Vagina (tissue), 2 donors: ENCODE measurements at places on chromosomes 13 and 19.
A peak's percentile ranks its signal among the peaks of the same experiment; 100 is the strongest.

GRCh38 chr19:39154629-39155100 is 29.1 kb downstream of the PAK4 start:
- no peak for DNase-seq

- no peak for DNase-seq
Measured at GRCh38 chr19:57719424-57719823, 8.0 kb downstream of the ZNF671 start.

DNA sequence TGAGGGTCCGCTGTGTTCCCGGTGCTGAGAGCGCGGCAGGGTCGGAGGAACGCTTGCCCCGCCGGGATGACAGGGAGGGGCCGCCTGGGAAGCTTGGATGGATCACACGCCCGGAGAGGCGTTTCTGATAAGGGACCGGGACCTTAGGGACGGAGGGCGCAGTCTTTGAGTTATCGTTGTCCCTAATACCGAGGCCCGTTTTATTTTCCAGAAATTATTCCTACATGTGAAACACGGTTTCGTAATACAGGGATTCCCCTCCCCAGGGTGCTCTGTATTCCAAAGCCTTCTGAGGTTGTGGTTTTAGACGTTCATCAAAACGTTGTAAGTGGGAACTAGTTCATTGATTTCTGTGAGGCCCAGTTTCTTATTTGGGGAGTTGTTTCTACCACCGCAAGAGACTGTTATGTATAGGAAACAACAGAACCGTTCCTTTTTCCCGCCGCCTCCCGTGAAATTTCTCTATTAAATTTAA is 752 bp downstream of the PDCD5 start:
- no peak for DNase-seq

DNA sequence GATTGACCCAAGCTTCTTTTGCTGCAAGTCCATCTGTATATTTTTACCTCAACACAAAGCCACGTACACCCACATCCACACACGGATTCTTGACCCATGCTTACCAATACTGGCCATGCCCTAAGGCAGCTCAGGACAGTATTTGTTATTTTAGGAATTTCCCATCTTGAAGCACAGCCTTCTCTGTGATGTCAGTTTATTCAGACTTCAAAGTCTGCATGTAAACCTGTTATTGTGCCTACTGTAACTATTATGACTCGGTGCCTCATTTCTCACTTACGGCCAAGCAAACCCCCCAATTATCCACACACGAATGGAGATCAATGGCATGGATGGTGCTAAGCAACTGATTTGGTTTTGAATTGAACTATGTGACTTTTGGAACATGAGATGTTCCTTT is 17.5 kb downstream of the CLDN10 start:
- DNase-seq, result no peak

- DNase-seq, result no peak
Measured at GRCh38 chr13:113647351-113648215, 10.4 kb downstream of the ATP4B start.

DNA sequence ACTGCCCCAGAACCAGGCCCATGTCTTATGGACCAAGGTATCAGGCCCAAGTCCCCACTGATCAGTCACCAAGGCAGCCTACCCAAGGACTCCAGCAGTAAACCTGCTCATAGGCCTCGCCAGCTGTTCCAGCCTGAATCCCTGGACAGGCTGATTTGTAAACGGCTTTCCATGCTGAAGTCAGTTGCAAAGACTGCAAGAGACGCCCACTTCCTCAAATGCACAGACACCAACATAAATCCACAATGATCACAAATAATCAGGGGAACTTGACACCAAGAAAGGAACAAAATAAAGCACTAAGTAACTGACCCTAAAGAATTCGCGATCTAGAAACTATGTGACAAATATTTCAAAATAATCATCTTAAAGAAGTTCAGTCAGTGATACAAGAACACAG is 75.2 kb downstream of the RXFP2 start:
- DNase-seq, result no peak

DNA sequence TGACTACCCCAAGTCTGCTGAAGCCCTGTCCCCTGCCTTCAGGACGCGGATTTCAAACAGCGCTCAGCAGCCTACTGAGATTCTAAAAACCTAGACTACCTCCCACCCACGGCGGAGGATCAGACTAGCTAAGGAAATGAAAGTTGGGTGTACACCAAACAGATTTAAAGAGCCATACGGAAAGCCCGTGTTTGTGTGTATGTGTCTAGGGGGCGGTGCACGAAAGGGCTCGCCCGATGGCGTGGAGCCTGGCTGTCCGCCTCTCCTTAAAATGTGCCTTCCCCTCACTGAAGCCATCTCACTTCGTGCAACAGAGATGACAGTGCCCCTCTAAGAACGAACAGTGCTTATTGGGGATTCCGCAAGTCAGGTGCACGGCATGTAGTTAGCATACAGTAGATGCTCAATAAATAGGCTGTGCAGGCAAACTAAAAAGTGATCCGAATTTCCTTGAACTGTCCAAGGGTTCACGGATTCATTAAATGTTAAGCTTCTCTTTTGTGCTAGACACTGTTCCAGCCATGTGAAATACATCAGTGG is 639 bp downstream of the LENG1 start:
- DNase-seq, result no peak

DNA sequence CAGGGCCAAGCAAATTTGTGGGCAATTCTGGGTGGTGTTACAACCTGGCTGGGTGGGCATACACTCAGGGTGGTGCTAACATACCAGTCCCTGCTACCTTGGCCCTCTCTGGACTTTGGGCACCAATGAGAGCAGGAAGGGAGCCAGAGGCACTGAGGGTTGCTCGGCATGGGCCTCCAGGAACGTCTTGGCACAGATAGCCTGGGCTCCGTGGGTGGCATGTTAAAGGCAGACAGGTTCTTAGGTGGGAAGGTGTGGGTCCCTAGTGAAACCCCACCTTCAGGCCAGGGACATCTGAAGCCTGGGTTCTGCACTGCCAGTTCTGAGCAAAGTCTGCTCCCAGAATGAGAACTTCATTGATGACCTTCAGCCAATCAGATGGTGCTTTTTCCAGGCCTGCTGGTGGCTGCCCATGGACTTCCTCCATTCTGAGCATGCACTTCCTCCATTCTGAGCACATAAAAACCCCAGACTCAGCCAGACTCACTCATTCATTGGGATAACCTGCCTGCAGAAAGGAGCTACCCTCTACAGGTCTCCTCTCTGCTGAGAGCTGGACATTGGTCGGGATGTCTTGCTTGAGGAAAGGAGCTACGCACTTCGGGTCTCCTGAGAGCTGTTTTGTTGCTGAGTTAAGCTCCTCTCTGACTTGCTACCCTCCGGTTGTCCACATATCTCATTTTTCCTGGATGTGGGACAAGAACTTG is 2567.1 kb downstream of the PCDH9 start:
- DNase-seq, result no peak

DNA sequence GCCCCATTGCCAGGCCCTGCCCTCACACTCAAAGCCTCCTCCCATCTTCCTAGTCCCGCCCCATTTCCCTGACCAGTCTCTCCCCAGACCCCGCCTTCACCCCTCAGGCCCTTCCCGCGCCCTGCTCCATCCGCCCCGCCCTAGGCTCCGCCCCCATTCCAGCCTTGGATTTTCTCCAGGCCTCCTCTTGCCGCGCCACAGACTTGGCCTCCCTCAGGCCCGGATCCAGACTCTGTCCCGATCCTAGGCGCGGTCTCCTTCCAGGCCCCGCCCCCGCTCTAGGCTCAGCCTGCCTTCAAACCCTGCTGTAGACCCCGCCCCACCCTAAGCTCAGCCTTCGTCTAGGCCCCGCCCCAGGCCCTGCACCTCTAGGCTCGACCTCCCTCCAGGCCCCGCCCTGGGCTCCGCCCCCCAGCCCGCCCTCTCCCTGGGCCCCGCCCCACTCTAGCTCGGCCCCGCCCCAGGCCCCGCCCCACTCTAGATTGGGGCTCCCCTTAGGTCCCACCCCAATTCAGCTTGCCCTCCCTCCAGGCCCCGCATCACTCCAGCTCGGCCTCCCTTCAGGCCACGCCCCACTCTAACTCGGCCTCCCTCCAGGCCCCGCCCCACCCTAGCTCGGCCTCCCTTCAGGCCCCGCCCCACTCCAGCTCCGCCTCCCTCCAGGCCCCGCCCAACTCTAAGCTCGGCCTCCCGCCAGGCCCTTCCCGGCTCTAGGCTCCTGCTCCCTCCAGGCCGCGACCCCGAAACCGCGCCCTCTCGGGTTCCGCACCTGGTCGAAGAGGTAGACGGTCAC is 18.5 kb downstream of the LMTK3 start:
- no peak for DNase-seq

- no peak for DNase-seq
Measured at GRCh38 chr13:96089749-96090239, at the start of gene HS6ST3. Gene HS6ST3 (plus strand): TSS chr13:96090107.

GRCh38 chr19:42301646-42302203 is at the start of gene PRR19:
Gene PRR19 (plus strand): TSS chr19:42302132. CDS start chr19:42309585, 7,453 bp downstream.
- DNase-seq, result no peak

DNA sequence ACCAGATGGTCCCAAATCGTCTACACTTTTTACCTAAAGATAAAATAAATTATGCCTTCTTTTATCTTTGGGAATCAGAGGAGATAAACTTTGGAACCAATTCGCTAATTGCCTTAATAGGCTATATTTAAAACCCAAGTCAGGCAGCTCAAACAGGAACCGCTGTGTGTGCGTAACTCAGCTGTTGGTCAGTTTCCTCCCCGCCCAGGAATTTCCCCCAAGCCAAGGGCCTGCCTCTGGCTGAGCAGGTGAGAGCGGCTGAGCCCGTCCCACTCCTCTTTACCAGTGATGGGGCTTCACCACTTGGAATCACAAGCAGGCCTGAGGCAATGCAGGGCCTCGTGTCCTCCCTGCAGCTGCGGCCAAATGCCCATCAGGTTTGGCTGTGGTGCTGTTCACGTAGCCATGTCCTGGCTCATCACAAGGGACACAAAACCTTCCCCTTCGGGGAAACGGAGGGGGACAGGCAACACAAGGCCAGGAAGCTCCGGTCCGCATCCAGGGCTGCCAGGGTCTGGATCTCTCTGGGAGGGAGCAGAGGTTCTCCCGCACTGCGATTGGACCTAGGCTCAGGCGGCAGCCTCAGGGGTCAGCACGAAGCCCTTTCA is 503 bp upstream of the SLC7A9 start:
- no peak for DNase-seq

DNA sequence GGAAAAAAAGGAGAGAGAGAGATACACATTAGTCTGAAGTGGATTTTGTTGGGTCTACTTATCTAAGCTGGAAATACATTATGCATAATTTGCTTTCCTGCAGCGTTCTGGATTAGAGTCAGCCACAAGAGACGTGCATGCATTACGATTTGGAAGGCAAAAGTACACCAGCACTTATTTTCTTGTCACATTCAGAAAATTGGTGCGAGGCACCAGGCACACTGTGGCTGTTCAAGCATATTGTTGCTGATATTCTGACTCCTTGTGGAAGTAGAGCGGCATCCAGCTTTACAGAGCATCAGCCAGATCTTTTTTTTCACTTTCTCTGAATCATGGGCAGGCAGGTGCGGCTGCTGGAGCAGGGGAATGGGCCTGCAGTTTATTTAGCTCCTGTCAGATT is 905.6 kb upstream of the SPRY2 start:
- DNase-seq, result no peak

GRCh38 chr13:31968473-31968872 is 63.1 kb upstream of the FRY start:
- DNase-seq, result no peak

DNA sequence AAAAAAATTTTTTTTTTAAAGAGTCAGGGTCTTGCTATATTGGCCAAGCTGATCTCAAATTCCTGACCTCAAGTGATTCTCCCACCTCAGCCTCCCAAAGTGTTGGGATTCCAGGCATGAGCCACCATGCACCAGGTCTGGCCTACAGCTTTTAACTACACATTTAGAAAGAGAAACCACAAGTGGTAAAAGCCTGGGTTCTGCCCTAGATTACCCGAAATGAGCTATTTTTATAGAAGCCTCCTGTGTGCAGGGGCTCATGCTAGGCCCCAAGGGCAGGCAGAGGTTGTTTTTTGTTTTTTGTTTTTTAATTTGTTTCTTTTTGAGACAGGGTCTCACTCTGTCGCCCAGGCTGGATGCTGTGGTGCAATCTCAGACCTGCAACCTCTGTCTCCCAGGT is 14.0 kb upstream of the MYADM start:
- DNase-seq, result no peak

GRCh38 chr13:73876323-73876722 is 257.9 kb downstream of the KLF12 start:
- DNase-seq, result no peak

DNA sequence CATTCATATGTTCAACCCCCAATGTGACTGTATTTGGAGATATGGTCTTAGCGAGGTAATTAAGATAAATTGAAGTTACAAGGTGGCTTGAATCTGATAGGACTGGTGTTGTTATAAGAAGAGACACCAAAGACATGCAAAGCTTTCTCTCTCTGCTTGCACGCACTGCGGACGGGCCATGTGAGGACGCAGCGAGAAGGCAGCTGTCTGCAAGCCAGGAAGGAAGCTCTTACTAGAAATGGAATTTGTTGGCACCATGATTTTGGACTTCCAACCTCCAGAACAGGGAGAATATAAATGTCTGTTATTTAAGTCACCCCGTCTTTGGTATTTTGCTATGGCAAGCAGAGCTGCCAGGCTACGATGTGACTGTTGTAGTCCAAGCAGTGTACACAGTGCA is 4.8 kb downstream of the DLEU7 start:
- DNase-seq, result no peak

GRCh38 chr19:4971424-4971793 is 2.5 kb downstream of the KDM4B start:
- no peak for DNase-seq

- DNase-seq, result no peak
Measured at GRCh38 chr13:45751885-45752284, 49.8 kb downstream of the CBY2 start.

DNA sequence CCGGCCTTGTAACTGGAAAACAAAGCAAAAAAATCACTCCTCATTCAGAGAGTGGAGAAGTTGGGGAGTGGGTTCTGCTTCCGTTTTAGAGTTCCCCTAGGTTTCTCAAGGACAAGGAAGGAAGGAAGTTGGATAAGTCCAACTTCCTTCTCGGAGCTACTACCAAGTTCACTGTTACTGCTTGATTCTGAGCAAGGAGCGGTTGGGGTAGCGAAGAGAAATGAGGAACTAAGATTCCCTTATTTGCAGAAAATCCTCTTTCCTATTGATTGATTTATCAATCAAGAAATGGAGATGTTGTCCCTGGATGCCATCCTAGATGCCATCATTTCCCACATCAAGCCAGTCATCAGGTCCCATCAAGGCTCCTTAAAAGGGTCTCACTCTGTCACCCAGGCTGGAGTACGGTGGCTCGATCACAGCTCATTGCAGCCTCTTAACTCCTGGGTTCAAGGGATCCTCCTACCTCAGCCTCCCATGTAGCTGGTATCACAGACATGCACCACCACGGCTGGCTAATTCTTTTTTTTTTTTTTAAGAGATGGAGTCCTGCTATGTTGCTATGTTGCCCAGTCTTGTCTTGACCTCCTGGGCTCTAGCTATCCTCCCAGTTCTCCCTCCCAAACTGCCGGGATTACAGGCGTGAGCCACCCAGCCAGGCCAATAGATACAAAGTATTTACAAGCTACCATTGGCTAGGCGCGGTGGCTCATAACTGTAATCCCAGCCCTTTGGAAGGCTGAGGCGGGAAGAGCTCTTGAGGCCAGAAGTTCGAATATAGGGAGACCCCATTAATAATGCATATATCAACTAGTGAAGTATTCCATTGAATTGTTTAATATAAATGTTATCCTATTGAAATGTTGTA is 809 bp upstream of the B9D2 start:
- DNase-seq, result no peak

GRCh38 chr13:111909971-111910671 is 156.8 kb upstream of the SOX1 start:
- DNase-seq, result peak; percentile 69

GRCh38 chr13:100560498-100561157 is 28.0 kb downstream of the GGACT start:
- DNase-seq, result no peak

- no peak for DNase-seq
Measured at GRCh38 chr19:41367848-41368301, 3.9 kb upstream of the B9D2 start.

- DNase-seq, result peak; percentile 61
Measured at GRCh38 chr13:113917096-113917495, 53.2 kb upstream of the GAS6 start.
